ENCODE measurements at places on chromosomes 5 and 9. TPM values are rescaled to one million over a fixed set of nuclear protein-coding genes. Genes with fewer than 3 reads are reported as not detected.
A peak's percentile ranks its signal among the peaks of the same experiment; 100 is the strongest.

GRCh38 chr5:30551618-30552017 lies 641.9 kb upstream of the CDH6 start:
- no peak overlapping the region for H3K4me3 ChIP-seq
- no peak for DNase-seq
- H3K27ac ChIP-seq: no peak overlapping the region

GRCh38 chr9:70639853-70640814 lies 225.7 kb upstream of the KLF9 start:
- no peaks in the 10 kb centered on the region for H3K36me3 ChIP-seq
- H3K27me3 ChIP-seq: no peaks in the 10 kb centered on the region
- no peak overlapping the region for H3K4me3 ChIP-seq
- H3K4me1 ChIP-seq: no peaks in the 10 kb centered on the region
- no peak overlapping the region for H3K27ac ChIP-seq

Gene PCDHB3
- 1.6 TPM for total RNA-seq

- H3K27ac ChIP-seq: no peak overlapping the region
- H3K36me3 ChIP-seq: no peaks in the 10 kb centered on the region
- no peak overlapping the region for H3K4me3 ChIP-seq
- H3K4me1 ChIP-seq: no peaks in the 10 kb centered on the region
These were observed 52.1 kb downstream of the BARX1 start for GRCh38 chr9:93902780-93903655.

GRCh38 chr5:75203604-75204003 lies 33.1 kb downstream of the ANKRD31 start:
- H3K36me3 ChIP-seq: no peaks in the 10 kb centered on the region
- H3K27me3 ChIP-seq: no peaks in the 10 kb centered on the region
- H3K4me1 ChIP-seq: no peaks in the 10 kb centered on the region
- DNase-seq: no peak
- H3K27ac ChIP-seq: no peak overlapping the region

GRCh38 chr9:77885104-77885672 lies 146.4 kb downstream of the GNAQ start:
- no peaks in the 10 kb centered on the region for H3K27me3 ChIP-seq
- peaks cover 21% of the 10 kb centered on the region for H3K4me1 ChIP-seq
- H3K4me3 ChIP-seq: no peak overlapping the region
- H3K36me3 ChIP-seq: no peaks in the 10 kb centered on the region
- no peak overlapping the region for H3K27ac ChIP-seq

DNA sequence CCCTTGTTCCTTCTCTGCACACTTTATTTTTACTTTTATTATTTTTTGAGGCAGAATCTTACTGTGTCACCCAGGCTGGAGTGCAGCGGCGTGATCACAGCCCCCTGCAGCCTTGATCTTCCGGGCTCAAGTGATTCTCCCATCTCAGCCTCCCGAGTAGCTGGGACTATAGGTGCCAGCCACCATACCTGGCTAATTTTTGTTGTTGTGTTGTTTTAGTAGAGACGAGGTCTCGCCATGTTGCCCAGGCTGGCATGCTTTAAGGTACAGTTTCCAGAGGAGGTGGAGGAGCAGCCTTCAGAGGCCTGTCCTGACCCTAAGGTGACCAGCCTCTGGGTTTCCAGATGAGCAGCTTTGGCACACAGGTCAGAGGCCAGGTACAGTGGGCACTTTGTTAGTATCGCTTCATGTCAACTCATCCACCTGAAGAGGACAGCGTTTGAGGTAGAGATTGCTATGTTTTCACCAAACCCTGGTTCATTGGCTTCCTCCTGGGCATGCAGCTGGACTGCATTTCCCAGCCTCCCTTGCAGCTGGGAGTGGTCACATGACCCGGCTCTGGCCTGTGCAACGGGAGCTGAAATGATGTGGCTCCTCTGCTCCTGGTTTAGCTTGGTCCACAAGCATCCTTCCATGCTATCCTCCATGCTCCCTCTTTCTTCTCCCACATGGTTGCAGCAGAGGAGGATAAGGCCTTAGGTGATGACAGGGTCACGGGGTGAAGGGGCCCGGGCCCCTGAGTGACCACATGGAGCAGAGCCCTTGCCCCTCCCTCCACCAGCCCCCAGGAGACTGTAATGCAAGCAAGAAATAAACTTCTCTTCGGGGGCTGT lies 139.3 kb upstream of the IER5L start:
- no peaks in the 10 kb centered on the region for H3K36me3 ChIP-seq
- DNase-seq: no peak
- H3K27me3 ChIP-seq: no peaks in the 10 kb centered on the region
- H3K4me1 ChIP-seq: peaks cover 41% of the 10 kb centered on the region
- H3K27ac ChIP-seq: peak overlapping the region; percentile 91
- H3K4me3 ChIP-seq: no peak overlapping the region

GRCh38 chr5:37962389-37962788 lies 122.5 kb upstream of the GDNF start:
- no peaks in the 10 kb centered on the region for H3K36me3 ChIP-seq
- H3K4me1 ChIP-seq: no peaks in the 10 kb centered on the region
- DNase-seq: no peak
- H3K27me3 ChIP-seq: no peaks in the 10 kb centered on the region
- H3K27ac ChIP-seq: no peak overlapping the region

Gene MBLAC2
- 5.4 TPM for total RNA-seq

GRCh38 chr5:1089146-1089545 lies 22.7 kb downstream of the SLC12A7 start:
- peaks cover 4% of the 10 kb centered on the region for H3K4me1 ChIP-seq
- peaks cover 85% of the 10 kb centered on the region for H3K36me3 ChIP-seq
- H3K27me3 ChIP-seq: no peaks in the 10 kb centered on the region
- no peak for DNase-seq
- no peak overlapping the region for H3K27ac ChIP-seq

Gene DBH
- total RNA-seq: not detected

GRCh38 chr5:39169081-39169480 lies 50.3 kb downstream of the FYB1 start:
- DNase-seq: no peak
- H3K4me1 ChIP-seq: no peaks in the 10 kb centered on the region
- no peak overlapping the region for H3K27ac ChIP-seq

GRCh38 chr5:95565280-95565920 lies 10.5 kb downstream of the ARSK start:
- no peak overlapping the region for H3K27ac ChIP-seq
- no peak overlapping the region for H3K4me3 ChIP-seq
- no peaks in the 10 kb centered on the region for H3K27me3 ChIP-seq
- H3K4me1 ChIP-seq: no peaks in the 10 kb centered on the region
- no peak for DNase-seq

Gene HMCN2
- total RNA-seq: 0.76 TPM

Gene NME5
- total RNA-seq: 5.2 TPM

- no peak for DNase-seq
- no peak overlapping the region for H3K4me3 ChIP-seq
- H3K36me3 ChIP-seq: peaks cover 21% of the 10 kb centered on the region
- no peak overlapping the region for H3K27ac ChIP-seq
- no peaks in the 10 kb centered on the region for H3K4me1 ChIP-seq
- H3K27me3 ChIP-seq: no peaks in the 10 kb centered on the region
These were observed 22.2 kb upstream of the MCCC2 start for GRCh38 chr5:71564895-71565294.

All from upper lobe of left lung (tissue), 6 donors.